Posterior cingulate gyrus (tissue), 11 donors: ENCODE measurements at places on chromosomes 3 and 15.
A peak's percentile ranks its signal among the peaks of the same experiment; 100 is the strongest.

DNA sequence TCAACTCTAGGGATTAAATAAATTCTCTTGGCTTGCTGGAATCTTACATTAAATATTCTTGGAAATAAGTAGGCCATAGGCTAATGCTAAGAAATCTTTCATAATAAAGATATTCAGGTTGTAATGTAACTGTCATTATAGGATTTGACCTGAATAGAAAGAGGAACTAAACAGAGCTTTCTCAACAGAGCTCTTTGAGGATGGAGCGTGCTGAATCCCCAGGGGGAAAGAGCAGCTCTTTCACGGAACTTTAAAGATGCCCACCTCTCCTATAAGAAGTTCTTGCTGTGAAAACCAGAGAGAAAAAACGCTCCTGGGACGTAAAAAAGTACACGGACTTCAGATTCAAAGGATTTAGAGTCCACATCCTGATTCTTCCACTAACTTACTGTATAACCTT is 77.9 kb downstream of the NTRK3 start:
- DNase-seq = no peak

DNA sequence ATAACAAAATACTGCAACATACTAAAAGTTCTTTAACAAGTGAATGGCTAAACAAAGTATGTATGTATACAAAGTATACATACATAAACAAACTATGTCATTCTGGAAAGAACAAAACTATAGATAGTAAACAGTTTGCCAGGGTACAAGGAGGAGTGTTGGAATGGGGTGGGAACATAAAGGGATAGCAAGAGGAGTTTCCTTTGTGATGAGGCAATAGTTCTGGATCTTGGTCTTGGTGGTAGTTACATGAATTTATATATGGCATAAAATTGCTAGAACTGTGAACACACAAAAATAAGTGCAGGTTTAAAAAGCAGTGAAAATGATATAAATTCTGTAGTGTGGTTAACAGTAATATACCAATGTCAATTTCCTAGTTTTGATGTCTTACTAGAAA is 22.0 kb downstream of the ZNF148 start:
- no peak for DNase-seq

GRCh38 chr3:42371776-42372175 is 38.6 kb downstream of the LYZL4 start:
- DNase-seq = no peak

- DNase-seq = no peak
Measured at GRCh38 chr15:35545316-35545823, 595 bp downstream of the DPH6 start.

DNA sequence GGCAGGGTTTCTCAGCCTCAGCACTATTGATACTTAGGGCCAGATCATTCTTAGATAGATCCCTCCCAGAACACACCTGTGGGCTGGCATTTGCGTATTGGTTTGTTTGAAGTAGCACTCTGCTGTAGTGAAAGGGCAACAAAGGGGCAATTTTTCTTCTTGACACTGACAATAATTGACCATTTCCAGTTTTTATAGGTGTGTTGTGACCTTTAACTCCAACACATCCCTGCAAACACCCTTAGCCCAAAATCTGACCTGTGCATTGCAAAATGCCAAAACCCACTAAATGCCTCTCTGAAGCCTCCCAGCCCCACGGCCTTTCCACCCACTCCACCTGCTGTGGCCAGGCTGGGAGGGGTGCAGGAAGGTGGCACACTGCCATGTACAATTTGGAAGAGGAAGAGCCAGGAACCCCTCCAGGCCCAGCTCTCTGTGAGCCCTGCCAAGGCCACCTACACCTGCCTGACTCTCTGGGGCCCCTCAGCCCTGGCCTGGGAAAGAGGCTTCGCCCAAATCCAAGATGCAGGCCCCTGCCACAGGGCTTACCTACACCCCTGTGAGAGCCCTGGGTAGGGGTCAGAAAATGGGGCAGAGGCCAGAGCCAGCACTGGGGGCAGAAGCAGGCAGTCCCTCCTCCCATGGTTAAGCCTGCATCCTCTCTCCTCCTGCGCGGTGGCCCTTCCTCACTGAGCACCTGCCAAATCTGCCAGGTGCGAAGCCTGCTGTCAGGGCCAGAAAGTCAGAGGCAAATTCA is 9.6 kb upstream of the CYP11A1 start:
- no peak for DNase-seq

GRCh38 chr3:9248522-9249271 is 749 bp downstream of the SRGAP3 start:
- DNase-seq = peak; percentile 75
